ENCODE measurements at places on chromosomes 3 and 15.

DNA sequence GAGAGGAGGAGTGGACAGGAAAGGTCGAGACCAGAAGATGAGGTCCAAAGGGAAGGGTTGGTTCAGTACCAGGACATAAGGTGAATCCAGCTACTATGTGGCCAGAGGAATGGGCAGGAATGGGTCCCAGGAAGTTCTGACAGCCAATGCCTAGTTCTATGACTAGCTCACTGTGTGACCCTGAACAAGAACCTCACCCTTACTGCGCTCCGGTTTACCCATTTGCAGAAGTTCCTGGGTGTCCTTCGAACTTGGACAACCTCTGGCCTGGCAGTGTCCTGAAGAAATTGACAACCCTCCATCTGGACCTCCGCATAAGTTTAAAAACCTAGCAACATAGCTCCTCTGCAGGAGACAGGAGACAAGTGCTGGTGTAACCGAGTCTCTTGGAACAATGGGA is 12.2 kb upstream of the PSTPIP1 start:
- DNase-seq: no peak

DNA sequence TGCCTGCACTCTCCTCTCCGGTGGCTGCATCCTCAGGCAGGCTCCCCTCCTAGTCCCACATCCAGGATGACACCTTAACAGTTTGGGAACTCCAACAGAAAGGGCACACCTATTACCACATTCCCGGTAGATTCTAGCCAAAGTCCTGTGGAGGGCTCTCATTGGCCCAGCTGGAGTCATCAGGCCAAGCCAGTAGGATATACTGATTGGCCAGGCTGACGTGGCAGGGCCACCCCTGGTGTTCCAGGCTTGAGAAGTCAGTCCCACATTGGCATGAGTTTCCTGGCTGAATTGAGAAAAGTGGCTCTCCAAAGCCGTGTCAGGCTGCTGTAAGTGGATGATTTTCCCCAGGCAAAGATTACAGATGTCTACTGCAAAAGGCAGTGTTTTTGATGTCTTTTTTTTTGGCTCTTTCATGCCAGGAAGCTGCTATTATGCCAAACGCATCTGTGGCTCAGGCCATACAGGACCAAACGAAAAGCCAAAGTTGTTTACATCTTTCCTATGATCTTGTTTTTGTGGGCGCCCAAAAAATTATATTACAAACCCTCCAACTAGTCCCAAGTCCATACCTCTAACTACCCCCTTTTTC is 6.6 kb upstream of the BLM start:
- no peak for DNase-seq

- no peak for DNase-seq
Measured at GRCh38 chr15:48250640-48251076, 44.6 kb downstream of the SLC12A1 start.

DNA sequence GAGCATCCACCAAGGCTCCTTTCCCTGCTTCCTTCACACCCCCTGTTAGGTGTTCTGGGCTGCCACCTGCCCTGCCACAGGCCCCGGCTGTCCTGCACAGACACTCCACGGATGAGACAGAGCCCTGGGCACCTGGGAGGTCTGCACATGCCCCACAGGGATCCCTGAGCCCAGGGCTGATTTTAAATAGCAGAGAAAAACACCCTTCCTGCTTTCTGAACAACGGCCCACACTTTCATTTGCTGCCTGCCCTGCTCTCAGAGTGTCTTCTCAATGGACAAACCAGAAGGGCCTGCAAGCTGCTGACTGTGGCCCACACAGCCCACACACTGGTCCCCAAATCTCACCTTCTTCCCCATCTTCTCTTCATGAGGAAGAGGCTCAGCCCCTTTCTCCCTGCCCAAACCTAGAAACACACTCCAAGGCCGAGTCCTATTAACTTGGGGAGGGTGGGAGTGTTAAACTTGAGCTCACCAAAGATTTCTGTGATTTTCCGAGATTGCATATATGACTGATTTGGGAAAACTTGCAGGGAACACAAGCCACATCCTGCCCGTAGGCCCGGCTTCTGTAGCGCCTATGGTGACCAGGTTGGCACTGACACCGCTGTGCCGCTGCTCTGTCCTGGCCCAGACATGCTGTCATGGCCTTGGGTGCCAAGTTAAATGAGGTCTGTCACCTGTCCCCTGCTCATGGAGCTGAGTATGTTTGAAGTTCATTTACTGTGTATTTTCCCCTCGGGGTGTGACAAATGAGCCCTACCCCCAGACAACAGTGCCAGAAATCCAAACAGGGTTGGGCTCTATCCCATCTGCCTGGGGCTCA is 47.2 kb upstream of the KLF13 start:
- no peak for DNase-seq

- no peak for DNase-seq
Measured at GRCh38 chr3:85726241-85726640, 767.5 kb downstream of the CADM2 start.

DNA sequence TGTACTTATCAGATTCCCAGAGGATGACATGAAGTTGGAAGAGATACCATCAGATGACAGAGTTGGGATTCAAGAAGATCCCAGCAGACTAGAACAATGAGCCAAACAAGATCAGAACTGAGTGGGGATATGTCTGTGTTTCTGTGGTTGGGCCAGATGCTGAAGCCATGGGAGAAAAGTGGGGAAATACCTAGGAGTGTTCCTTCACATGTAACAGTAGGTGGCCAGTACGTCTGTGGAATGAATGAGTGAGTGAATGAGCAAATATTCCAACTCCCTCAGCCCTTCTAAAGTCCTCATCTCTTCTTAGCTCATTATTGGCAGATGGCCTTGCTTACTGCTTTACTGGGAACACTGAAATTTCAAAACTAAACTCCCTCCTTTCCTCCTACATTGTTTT is 32.2 kb upstream of the GREM1 start:
- DNase-seq: no peak

- DNase-seq: no peak
Measured at GRCh38 chr15:90114451-90114901, 12.2 kb upstream of the IDH2 start.

- no peak for DNase-seq
Measured at GRCh38 chr3:191592105-191592504, 131.1 kb downstream of the PYDC2 start.

GRCh38 chr15:100175406-100176114 is 166.2 kb downstream of the ADAMTS17 start:
- no peak for DNase-seq

- DNase-seq: no peak
Measured at GRCh38 chr3:114686621-114687020, 392.8 kb downstream of the TIGIT start.

DNA sequence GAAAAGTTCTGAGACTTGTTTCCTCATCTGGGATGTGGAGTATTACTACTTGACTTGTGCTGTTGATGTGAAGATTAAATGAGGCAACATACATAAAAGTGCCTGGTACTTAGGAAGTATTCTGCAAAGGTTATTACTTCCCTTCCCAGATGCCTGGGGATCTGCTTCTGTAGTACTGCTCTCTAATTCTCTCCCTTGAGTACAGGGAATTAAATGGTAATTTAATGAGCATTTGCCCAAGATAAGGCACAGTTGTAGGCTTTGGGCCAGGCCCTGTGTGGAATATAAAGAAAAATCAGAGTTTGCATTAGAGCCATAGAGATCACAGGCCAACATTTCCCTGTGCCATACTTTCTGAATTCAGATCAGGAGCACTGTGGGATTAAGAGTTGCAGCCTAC is 84.4 kb downstream of the LARS2 start:
- DNase-seq: no peak

DNA sequence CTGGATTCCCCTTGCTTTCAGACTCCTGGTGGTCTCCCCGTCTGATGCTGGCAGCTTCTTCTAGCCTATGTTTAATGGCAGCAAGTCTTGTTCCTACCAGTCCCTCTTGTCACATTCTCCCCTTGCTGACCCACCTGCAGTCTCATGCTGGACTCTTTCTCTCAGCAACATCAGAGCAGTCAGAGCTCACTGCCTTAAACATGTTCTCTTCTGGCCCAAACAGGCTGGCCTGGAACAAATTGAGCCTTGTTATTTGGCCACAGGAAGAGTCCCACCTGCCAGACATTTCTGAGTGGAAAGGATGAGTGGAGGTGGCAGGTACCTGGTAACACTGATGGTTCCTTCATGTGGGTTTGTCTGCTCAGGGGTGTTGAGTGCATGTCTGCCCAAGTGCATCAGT is 59.2 kb upstream of the APEH start:
- no peak for DNase-seq

DNA sequence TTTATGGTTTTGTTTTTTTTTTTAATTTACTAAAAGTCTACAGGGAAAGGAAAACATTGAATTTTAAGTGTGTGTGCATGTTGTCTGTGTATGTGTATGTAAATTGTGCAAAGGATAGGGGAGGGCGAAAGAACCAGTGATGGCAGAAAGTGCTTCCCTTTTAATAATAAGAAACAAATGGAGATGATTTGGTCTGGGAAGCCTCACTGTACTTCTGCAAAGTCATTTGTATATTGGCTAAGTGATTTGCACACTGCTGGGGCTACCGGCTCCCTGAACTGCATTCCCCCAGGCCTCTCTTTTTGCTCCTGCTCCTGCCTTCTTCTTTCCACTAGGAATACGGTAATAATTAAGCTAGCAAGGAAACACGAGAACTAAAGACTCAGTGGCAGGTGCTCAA is 101.2 kb downstream of the CD47 start:
- no peak for DNase-seq

DNA sequence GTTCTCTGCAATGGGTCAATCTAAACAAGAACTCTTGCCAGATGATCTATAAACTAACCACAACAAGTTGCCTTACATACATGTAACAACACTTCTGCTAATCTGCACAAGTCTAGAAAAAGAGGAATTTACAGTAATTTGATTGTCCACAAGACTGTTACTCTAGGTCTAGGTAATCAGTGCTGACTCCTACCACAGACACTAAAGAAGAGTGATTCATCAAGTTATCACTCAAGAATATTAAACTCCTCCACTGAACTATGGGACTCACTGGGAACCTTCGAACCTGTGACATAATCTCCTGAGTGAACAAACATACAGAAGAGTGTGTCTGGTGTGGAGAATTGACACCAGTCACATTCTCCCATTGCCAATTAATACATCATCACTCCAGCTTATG is 138.3 kb downstream of the ANXA2 start:
- DNase-seq: no peak

DNA sequence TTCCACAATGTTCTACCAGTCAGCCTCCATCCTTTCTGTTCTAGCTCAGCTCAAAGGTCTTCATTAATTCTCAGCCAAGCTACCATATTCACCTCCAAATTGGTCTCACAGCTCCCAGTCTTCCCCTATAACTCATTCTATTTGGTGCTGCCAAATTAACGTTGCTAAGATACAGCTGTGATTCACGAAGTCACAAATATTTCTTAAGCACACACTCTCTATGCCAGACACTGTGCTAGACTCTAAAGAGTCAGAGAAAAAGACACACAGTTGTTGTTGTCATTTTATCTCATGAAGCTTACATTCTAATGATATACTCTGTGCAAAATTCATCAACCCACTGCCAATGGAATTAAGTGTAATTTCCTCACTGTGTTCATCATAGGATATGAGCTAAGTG is 102.8 kb downstream of the FRMD5 start:
- DNase-seq: no peak

GRCh38 chr3:124351430-124352148 is 359.7 kb upstream of the ROPN1 start:
- DNase-seq: no peak

DNA sequence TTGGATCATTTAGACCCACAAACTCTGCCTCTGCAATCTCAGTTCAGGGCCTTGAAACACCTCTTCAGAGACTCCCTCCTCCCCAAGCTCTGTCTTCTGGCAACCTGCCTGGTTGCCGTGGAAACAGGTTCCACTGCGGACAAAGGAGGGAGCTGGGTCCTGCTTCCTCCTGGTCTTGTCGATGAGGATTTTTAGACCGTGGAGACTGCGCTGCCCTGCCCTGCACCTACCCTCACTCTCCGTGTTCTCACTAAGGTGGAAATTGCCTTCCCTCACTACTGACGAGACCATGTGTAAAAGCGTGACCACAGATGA is at the start of gene RTP1:
Gene RTP1 (plus strand): TSS at position 152 of the 315 bp plus-strand sequence. CDS start 30 bp downstream, at position 182.
- no peak for DNase-seq

- DNase-seq: no peak
Measured at GRCh38 chr3:15348246-15348645, 15.9 kb upstream of the SH3BP5 start.

- no peak for DNase-seq
Measured at GRCh38 chr15:58840048-58840447, 68.9 kb downstream of the MINDY2 start.

DNA sequence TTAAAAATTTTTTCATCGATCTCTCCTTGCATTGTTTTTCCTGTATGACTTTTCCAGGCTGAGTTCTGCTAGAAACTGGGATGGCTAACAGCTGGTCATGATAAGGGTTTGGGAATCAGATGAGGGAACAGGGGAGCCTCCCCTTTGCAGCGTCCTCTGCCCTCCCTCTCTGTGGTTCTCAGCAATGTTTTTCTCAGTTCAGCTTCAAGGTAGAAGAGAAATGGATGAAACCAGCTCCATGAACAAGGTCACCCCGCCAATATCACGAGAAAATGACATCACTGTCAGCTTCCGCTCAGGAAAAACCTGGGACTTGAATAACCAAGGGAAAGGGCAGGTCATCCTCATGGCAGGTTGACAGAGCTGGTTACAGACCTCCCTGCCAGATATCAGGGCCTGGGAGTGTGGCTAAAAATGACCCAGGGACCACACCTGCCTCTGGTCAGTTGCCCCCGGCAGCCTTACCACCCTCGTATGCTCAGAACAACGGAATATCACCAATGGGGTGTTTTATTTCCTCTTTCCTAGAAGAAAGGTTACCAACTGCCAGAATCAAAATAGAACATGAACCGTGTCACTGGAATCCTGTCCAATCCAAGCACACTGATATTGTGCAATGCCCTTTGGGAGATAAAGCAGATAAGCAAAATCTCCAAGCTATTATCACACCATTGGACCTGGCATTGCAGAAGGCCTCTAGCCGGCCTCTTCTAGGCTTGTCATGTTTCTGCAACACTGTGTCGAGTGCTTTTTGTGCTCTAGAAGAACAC is 26.1 kb downstream of the LSM3 start:
- no peak for DNase-seq

DNA sequence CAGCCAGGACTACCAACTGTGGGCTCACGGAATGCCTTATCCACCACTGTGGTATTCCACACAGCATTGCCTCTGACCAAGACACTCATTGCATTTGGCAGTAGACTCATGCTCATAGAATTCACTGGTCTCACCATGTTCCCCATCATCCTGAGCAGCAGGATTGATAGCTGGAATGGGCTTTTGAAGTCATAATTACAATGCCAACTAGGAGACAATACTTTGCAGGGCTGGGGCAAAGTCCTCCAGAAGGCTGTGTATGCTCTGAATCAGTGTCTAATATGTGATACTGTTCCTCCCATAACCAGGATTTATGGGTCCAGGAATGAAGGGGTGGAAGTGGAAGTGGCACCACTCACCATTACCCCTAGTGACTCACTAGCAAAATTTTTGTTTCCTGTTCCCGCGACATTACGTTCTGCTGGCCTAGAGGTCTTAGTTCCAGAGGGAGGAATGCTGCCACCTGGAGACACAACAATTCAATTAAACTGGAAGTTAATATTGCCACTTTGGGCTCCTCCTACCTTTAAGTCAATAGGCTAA is 58.6 kb upstream of the CCDC80 start:
- DNase-seq: no peak

GRCh38 chr15:27328608-27329007 is 357.6 kb downstream of the GABRG3 start:
- DNase-seq: no peak

GRCh38 chr15:98795980-98796379 is 147.6 kb downstream of the IGF1R start:
- no peak for DNase-seq

- no peak for DNase-seq
Measured at GRCh38 chr3:14468621-14468981, 66.2 kb downstream of the SLC6A6 start.
